DMS 273 treated with DMSO at 0.1 percent for 48 hours (cell line): ENCODE measurements at places on chromosomes 5 and 9.

DNA sequence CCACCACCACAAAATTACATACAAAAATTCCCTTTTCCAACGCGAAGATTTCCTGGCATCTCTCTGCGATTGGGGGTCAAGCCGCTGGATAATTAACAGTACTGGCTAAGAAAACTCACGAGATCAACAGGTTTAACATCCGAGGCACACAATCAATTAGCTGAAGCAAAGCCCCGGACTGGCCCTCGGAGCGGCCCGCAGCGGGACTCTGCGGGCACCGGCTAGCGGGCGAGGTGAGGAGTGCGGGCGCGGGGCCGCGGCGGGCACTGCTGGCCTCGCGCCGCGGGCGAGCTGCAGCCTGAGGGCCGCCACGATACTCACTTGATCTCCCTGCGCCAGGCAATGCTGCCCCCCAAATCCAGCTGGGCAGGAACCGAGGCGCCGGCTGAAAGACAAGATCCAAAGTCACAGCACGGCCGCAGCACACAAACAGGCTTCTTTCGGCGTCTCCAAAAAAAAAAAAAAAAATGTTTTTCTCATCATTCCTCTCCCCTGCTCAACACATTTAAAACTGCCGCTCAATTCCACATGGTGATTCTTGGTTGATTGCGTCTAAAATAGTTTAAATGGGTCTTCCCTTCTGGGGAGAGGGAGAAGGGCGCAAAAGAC lies 210.2 kb downstream of the MEF2C start:
- no peak for DNase-seq

DNA sequence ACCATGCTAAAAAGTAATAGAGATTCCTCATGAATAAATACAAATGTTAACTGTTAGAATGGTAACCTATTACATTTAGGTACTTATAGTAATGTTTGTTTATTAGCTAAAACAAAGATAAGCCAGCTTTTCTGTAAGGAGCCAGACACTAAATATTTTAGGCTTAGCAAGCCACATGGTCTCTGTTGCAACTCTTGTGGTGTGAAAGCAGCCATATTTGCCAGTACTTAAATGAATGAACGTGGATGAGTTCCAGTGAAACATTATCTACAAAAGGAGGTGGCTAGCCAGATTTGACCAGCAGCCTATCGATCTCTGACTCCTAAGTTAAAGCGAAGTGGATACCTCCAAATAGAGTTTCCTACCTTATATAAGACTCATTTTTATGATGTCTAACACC lies 331.6 kb downstream of the CDH12 start:
- no peak for DNase-seq

DNA sequence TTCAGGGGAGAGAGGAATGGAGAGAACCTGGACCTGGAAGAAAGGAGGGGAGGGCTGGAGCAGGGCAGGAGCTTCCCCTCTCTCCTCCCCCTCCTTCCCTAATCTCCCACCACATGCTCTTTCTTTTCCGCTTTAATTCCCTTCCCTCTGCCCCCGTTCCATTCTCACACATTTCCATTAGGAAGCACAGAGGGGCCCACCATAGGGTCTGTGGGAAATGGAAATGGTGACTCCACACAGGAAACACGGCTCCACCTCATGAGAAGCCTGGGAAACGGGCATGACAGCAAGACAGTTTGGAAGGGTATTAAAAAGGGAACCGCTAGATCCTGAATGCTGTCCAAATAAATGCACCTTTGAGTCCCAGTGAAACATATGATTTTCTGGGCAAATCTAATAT lies 64.9 kb upstream of the ENTREP1 start:
- no peak for DNase-seq

GRCh38 chr5:123036391-123037103 lies at the start of gene PPIC:
PPIC (minus strand) TSS chr5:123036725; CDS start chr5:123036625, 100 bp downstream.
- peak; percentile 69 for DNase-seq

DNA sequence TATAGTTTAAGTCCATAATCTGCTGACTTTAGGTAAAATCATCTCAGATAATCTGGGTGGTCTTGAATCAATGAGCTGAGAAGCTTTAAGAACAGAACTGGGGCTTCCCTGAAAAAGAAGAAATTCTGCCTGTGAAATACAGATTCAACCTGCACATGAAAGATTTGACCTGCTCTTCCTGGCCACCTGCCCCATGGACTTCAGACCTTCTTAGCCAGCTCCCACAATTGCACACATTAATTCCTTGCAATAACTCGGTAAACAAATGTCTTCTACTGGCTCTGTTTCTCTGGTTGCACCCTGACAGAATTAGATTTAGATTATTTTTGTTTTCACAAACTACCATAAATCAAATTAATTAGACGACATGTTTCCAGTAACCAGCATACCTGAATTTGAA lies 2117.9 kb upstream of the C9orf72 start:
- DNase-seq: no peak

- DNase-seq: no peak
These were observed 51.9 kb upstream of the IQGAP2 start for GRCh38 chr5:76351176-76351575.

GRCh38 chr9:8157683-8158324 lies 358.2 kb upstream of the DMAC1 start:
- no peak for DNase-seq

- no peak for DNase-seq
These were observed 3.9 kb upstream of the FER start for GRCh38 chr5:108743846-108744245.

DNA sequence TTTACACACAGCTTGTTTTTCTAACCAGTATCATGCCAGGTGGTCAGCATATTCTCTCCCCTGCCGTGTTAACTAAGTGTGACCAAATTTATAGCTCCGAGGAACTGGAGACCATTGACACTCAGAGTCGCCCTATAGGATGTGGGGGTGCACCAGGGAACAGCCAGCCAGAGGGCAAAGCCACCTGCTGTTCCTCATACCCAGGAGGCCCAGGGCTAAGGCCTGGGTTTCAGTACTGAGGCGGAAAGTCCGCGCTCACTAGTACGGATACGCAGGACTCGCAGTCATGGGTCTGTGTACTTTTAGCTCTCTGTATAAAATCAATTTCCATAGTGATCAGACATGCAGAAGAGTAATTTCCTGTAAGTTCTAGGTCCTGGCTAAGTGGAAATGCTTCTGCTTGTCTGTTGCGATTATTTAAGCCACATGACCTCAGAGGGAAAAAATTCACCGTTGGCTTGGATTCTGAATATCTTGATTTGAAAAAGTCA lies 247.0 kb downstream of the AOPEP start:
- peak; percentile 54 for DNase-seq

- DNase-seq: no peak
These were observed 84.7 kb downstream of the ST8SIA4 start for GRCh38 chr5:100818340-100818739.

DNA sequence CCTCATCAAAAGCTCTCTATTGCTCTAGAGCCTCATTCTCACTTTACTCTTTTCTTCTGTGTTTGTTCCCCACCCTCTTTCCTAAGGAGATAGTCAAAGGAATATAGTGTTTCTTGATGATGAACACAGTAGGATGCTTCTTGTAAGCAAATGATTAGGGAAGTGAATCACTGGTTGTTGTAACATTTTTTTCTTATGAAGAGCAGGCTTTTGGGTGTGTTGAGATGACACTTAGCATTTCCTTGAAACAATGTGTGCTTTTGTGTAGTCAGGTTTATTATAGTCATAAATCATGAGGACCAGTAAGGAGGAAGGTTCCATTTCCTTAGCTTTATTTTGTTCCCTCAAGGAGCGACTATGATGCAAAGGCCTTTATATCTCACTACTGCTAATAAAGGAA lies 1991.3 kb upstream of the C9orf72 start:
- no peak for DNase-seq

DNA sequence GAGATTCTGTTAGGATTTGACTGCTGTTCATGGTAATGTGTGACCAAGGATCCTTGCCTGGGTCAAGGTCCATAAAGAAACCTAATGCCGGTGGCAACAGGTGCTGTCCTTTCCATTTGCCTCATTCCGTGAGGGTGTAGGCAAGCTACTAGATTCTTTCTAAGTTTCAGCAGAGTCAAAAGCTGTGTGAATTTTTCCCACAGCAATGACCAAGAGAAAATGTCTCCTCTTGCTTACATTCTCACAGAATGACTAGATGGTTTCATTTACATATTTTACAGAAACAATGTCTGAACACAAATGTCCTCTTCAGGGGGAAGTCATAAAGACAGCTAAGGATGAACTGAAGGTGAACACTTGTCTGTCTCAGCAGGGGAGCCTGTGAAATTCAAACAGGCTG lies 75.3 kb upstream of the SV2C start:
- no peak for DNase-seq

DNA sequence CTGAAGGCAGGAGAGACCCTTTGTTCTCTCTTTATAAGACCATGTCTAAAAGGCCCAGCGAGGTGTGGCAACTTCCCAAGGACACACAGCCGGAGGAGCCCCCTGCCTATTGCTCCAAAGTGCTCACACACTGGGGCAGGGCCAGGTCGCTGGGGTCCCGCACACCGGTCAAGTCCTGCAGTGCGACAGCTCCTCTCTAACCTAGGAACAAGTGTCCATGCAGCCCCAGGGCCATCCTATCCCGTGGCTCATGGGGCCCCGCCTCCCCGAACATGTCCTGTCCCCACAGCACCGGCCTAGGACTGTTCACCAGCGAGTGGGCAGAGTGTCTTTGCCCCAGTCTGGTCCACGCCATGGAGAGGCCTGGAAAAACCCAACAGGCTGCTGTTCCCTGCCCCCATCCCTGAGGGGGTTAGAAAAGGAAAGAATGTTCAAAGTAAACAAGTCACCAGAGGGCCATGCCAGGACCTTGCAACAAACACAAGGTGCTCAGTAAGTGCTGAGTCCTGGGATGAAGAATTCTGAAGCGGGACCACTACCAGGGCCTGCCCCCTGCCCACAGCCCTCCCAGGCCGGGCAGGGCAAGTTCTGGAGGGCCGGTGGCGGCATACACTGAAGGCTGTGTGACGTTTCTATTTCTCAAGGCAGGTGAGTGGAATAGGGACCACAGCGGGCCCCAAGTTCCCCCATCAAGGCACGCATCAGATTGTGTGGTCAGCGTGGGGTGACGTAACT lies 938 bp downstream of the NINJ1 start:
- DNase-seq: no peak

- no peak for DNase-seq
These were observed 15.1 kb upstream of the POMT1 start for GRCh38 chr9:131487621-131488031.

DNA sequence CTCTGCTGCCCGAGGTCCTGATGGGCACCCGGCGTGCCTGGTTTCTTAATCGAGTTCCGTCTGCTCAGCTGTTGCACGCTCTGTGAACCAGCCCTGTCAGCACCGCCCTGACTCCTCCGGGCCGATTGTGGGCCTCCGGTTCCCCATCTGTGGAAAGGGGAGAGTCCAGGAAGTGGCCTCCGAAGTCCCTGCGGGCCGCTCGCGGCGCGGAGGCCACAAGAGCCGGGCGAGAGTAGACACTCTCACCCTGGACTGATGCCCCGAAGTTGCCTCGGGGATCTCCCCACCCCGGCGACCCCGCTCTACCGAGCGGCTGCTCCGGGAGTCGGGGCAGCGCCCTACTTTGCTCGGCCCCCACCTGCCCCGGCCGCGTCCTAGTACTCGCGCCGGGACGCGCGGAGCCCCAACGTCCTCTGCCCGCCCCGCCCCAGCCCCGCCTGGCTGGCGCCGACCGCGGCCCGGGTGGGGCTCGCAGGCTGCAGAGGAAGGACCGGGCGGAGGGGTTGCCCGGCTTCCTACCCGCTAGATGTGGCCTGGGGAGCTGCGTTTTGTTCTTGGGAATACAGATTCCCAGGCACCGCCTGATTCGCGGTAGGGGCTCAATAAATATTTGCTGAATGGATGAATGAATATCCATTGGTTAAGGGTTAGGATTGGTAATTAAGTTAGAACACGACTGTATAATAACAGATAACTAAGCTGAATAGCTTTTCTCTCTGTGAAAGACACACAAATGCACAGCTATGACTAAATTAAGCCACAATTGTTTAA lies 935 bp upstream of the ZNF367 start:
- peak; percentile 33 for DNase-seq

DNA sequence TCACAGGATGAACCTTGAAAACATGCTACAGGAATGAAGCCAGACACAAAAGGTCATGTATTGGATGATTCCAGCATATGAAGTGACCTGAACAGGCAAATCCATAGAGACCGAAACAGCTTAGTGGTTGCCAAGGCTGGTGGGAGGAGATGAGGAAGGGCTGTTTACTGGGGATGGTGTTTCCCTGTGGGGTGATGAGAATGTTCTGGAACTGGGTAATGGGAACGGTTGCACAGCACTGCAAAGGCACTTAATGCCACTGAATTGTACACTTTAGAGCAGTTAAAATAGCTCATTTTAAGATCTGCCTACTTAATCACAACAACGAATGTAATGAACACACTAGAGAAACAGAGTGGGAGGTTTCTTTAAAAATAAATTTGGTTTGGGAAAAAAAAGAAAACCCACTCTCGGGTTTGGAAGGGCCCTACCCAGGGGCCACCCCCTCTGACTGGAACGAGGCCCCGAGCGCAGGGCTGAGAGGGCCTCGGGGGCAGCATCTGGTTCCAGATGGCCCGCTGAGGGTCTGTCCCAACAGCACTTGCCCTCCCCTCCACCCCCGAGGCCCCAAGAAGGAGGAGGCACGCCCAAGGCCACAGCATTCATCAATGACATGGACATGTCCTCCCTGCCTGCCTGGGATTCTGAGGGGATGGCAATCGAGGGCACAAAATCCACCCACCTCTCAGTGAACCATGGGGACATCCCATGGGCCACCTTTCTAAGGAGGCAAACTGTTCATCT lies 31.7 kb downstream of the SARDH start:
- DNase-seq: no peak

DNA sequence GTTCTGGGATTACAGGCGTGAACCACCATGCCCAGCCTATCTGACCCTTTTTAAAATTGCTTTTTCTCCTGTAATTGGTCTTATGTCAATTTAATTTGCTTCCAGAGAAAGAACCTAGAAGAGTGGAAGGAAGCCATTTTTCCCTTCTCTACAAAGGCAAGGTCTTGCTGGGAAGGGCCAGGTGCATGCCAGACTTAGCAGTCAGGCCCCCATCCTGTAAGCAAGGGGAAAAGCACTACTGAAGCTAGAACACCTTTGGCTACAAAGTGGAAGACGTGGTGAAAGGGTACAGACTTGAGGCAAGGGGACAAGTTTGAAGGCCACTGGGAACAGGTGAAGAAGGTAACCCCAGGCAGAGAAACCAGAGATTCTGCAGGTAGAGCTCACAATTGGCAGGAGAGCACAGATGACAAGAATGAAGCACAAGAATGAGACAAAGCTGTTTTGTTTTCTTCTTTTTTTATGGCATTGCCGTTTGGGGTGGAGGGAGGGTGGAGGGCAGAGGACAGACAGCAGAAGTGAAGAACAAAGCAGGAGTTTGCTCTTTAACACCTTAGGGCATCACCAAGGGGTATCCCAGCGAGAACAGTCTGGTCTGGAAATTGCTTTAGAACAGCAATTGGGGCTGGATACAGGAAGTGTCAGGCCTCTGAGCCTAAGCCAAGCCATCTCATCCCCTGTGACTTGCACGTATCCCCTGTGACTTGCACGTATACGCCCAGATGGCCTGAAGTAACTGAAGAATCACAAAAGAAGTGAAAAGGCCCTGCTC lies 72.9 kb downstream of the SERINC5 start:
- DNase-seq: no peak
